Colonic mucosa (tissue), 4 donors: ENCODE measurements at places on chromosomes 2 and 18. TPM values are rescaled to one million over a fixed set of nuclear protein-coding genes. Genes with fewer than 3 reads are reported as not detected.

- DNase-seq, result no peak
Measured at GRCh38 chr2:160363055-160363454, 130.6 kb downstream of the RBMS1 start.

DNA sequence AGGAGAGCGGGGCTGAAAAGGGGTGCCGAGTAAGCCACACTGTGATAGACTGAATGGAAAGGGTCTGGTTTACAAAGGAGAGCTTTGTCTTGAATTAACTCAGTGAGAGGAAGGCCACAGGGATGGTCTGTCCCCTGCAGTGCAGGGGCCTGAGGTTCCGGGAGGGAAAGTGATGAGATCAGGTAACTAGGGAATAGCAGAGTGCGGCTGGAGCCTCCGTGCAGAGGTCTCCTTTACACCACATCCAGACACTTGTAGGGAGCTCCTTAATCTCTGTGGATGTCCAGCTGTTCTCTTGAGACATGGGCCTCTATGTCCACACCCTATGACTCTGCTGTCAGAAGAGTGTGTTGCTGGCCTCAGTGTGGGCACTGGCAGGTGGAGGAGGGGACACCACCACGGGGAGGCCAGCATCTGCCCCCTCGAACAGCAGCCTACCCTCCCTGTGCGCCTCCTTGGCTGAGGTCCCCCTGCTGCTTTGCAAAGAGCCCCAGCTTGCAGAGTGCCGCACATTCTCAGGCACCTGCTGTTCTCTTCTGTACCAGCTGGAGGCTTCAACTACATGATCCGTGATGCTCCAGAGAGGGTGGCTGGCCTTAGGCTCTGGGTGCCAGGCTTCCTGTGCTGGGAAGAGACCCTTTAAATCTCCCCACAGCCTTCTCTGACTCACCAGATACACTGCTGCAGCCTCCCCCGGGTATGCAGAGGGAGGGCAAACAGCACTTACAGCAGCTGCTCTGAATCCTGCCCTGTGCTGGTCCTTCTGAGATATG lies 25.9 kb downstream of the ENOSF1 start:
- no peak for DNase-seq

Gene POTEJ
- total RNA-seq, result not detected

GRCh38 chr2:11155381-11156035 lies at the start of gene SLC66A3:
TSS of gene SLC66A3 (plus strand) at chr2:11155467. CDS start at chr2:11155547, 80 bp downstream.
- DNase-seq, result peak; percentile 34

Gene SPHKAP
- 0.08 TPM for total RNA-seq

- DNase-seq, result peak; percentile 77
Measured at GRCh38 chr2:47309952-47310800, 92.8 kb upstream of the MSH2 start.

- DNase-seq, result no peak
Measured at GRCh38 chr2:149657401-149658040, 69.9 kb upstream of the MMADHC start.

DNA sequence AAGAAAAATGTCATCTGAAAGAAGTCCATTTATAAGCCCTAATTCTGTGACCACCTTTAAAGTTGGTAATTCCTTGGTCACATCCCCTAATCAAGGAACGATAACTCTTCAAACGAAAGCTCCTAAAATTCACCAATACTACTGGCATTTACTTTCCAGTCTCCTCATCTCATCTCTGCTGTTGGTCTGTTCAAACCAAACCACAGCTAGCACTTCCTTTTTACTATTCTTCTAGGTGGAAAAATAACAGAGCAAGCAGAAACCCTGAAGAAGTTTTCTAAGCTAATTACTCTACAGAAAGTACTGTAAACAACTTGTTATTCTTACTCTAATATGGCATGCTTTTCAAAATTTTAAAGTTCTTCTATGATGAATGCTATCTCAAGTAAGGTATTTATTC lies 21.6 kb downstream of the TIA1 start:
- no peak for DNase-seq
